Stimulated activated CD4-positive, alpha-beta T cell treated with anti-CD3 and anti-CD28 coated beads, TNF-alpha, amount 100 ng/mL, for 4 hours (primary cell): ENCODE measurements at places on chromosomes 5 and 9.

DNA sequence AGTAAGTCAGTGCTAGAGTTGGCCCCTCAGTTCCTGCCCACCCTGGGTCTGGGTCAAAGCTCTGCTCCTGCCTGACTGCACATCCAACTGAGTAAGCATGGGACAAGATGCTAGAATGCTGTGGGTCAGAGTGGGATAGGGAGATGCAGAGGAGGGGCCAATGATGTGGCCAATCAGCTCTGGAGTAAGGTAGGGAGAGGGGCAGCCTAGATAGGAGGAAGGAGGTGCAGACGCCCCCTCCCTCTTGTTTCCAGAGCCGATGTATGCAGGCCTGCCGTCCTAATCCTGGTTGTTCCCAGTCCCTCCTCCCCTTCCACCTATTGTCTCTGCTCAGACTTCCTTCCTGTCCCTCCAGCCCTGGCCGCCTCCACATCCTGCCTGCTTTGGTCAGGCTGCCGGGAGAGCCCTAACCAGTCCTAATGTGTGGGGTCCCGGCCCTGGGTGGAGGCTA lies 1.3 kb downstream of the ARAP3 start:
- DNase-seq = no peak

DNA sequence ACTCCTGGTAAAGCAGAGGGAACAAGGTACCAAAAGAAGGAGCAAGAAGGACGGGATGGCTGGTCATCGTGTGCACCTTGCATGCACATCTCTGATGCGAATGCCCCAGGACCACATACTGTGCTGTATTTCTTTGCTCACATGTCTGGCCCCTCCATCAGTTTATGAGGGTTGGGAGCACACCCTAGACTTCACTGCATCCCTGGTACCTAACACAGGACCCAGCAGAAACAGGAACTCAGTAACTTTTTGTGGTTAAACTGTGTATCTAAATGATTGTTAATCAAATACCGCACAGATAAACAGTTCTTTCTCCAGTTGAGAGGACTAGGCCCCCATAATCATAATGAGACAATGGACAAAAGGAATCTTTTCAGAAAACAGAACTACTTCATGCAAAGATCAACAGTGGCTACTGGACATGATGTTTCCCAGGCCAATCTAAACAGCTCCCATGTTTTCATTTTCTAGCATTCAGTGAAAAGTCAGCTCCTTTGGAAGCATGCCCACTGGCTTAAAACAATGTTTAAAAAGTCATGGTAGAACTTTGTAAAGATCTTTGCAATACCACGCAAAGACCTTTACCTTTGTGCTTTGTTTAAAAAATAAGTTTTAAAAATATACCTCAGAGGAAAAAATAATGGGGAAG lies 55.5 kb upstream of the IFNK start:
- no peak for DNase-seq

DNA sequence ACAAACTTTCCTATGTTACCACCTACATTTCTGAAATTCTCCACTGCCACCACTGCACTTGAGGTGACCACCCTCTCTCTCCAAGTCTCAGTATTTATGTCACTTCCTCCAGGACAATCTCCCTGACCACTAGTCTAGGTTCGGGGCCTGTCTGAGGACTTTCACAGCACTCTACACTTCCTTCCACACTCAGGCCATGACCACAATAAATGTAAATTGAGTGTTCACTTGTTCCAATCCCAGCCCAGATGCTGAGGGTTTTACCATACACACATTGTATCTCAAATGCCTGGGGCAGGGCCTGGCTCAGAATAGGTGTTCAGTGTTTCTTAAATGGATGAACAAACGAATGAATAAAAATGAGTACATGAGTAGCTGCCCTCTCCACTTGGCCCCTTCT lies 26.9 kb upstream of the CCNG1 start:
- DNase-seq = no peak

GRCh38 chr9:92710368-92710767 lies 40.4 kb upstream of the IPPK start:
- DNase-seq = no peak

GRCh38 chr9:134324359-134325095 lies 1.7 kb upstream of the RXRA start:
- DNase-seq = no peak

DNA sequence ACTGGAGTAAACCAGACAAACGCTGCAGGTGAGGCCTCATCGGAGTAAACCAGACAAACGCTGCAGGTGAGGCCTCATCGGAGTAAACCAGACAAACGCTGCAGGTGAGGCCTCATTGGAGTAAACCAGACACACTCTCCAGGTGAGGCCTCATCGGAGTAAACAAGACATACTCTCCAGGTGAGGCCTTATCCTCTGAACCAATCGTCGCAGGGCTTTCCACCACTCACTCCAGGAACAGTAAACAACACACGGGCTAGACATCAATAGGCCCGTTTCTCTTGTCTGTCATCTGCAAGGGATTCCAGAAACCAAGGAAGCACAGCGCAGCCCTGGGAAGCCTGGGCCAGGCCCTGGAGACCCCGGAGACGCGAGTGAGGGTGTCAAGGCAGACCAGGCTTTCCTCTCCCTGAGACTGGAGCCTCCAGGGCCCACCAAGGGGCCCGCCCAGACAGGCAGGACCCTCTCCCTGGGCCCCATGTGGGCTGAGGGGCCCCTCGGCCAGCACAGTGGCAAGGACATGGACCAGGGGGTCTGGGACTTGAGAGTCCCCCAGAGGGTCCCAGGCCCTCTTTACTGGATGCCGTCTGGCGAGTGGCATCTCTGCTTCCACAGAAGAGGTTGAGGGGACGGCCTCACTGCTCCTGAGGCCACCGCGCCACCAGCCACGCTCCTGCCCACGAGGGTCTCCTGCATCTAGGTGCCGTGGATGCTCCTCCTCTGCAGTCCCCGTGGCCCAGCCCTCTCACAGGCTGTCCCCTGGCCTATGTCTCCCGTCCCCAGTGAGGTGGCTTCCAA lies 26.4 kb upstream of the NSMF start:
- DNase-seq = no peak

- DNase-seq = no peak
Observed at GRCh38 chr5:67997148-67997547, 218.4 kb upstream of the PIK3R1 start.

DNA sequence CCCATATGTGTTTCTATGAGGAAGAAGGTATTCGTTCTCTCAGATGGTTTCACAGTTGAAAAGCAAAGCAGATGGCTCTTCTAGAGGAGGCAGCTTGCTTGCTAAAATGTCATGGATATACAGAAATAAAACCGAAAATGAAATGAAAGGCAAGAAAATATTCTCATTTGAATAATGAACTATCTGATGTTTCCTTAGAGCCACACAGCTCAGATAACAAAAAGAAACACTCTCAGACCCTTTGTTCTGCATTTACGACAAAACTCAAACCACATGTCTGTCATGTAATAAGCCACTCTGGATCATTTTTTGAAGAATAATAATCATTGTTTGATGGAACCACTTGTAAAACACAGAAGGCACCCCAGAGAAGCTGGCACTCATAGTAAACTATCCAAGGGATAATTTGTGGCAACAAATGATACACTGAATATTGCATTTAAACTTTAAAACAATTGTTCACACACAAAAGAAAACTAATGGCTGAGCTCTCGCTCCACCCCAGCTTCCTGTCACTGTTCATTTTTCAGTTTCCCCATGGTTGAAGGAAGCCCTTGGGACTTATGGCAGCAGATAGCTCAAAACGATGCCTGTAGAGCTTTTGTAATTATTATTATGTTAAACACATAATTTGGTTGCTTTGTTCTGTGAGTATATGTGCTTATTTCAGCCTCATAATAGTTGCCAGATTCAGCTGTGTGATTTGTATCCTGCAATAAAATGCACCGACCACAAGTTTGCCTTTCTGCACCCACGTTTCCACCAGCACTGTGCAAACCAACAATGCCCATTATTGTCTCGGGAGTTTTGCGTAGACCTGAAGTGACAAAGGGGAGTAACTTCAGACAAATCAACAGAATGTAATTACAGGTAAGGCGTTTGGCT lies 256.0 kb downstream of the TMEM167A start:
- no peak for DNase-seq

GRCh38 chr9:8143677-8144076 lies 344.1 kb upstream of the DMAC1 start:
- no peak for DNase-seq
